ENCODE measurements at places on chromosomes 7 and 10. TPM values are rescaled to one million over a fixed set of nuclear protein-coding genes. Genes with fewer than 3 reads are reported as not detected.

- DNase-seq = no peak
Measured at GRCh38 chr10:58266003-58266825, 1.5 kb downstream of the IPMK start.

DNA sequence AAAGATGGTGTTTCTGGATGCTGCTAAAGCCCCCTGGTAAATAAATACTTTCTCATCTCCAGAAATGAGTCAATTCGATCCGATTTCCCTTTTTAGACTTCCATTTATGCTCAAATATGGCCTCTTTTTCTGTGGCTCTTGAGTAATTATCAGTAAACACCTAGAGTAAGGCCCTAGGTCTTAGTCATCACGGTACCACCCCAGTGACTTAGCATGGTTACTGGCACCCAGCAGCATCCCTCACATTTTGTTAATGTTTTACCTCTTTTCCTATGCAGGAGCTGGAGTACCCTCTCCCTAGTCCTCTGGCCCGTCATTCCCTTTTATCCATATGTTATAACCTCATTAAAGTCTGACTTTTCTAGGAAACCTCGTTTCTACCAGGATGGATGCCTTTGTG, 19.5 kb downstream of the CHN2 start:
- DNase-seq = no peak

- no peak for DNase-seq
Measured at GRCh38 chr7:82109288-82109687, 334.3 kb downstream of the CACNA2D1 start.

- DNase-seq = no peak
Measured at GRCh38 chr7:142612237-142612881, 136.9 kb upstream of the PRSS1 start.

- no peak for DNase-seq
Measured at GRCh38 chr7:99428972-99429566, 9.5 kb downstream of the PTCD1 start.

- no peak for DNase-seq
Measured at GRCh38 chr10:119849944-119850343, 22.7 kb downstream of the MCMBP start.

DNA sequence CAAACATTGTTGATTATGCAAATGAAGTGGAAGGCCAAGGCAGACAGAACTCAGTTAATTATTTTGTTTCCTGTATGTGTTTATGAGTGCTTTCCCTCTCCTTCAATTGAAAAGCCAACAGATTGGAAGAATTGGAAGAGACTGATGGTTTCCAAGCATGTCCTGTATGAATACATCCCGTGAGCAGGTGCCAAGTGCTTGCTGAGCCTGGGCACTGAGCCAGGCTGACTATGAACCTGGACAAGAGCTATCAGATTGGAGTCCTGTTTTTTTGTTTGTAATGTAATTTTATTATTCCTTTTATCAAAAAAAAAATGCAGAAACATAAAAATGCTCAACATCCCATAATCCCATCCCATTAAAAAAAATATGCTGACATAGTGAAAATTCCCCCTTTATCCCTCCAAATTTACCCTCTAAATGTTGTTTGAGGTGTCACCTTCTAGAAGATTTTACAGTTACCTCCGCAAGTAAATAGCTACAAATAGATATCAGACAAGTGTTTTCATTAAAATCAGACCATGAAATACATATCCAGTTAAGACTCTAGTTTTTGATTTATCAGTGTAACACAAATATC, 449.5 kb downstream of the GRID1 start:
- no peak for DNase-seq

DNA sequence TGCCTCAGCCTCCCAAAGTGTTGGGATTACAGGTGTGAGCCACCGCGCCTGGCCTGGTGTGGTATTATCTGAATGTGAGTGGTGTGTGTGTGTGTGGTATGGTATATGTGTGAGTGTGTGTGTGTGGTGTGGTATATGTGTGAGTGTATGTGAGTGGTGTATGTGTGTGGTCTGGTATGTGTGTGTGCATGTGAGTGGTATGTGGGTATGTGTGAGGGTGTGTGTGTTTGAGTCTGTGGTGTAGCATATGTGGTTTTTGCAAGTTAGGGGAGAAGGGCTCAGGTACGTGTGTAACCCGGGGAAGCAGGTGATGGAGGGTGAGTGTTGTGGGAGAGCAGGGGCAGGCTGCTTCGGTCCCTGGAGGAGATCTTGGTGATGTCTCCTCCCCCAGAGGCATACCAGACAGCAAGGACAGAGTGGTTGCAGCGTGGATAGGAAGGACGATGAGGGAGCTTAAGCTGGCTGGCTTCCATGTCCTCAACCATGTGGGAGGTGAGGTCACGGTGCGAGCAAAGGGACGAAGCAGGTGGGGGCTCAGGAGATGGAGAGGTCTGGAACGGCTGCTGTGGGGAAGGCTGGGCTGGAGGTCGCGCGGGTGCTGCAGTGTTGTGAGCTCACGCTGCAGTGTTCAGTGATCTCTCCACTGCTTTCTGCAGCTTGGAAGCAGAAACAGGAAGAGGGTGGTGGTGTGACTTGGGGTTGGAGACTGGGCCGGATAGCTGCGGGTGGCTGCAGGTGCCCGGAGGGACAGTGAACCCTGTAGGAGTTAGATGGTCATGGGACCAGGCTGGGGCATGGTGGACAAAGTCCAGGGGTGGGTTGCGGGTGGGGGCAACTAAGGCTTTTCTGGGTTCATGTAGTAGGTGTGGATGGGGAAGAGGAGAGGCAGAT, 5.0 kb downstream of the ZYX start:
- no peak for DNase-seq

GRCh38 chr10:29022513-29022912, 266.4 kb upstream of the LYZL1 start:
- no peak for DNase-seq

GRCh38 chr7:40489844-40490602, 355.2 kb downstream of the SUGCT start:
- DNase-seq = no peak

DNA sequence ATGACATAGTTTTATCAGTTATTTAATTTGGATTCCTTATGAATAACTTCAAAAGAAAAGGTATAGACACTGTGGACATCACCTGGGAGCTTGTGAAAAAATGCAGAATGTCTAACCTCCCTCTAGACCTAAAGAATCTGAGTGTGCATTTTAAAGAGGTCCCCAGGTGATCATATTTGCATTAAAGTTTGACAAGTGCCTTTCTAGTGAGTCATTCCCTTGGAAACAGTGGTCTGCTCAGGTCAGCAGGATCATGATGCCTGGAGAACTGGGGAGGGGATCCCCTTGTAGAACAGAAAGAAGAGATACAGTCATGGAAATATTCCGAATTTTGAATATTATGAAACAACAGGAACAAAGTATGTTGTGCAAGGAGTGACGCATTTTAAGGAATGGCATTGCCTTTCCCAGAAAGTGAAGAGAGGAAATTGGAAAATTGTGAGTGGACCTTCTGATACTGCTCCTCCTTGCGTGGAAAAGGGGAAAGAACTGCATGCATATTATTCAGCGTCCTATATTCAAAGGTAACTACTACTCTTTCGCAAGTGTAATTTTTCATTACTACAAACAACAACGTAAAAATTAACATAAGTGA, 4.6 kb downstream of the STEAP2 start:
- no peak for DNase-seq

DNA sequence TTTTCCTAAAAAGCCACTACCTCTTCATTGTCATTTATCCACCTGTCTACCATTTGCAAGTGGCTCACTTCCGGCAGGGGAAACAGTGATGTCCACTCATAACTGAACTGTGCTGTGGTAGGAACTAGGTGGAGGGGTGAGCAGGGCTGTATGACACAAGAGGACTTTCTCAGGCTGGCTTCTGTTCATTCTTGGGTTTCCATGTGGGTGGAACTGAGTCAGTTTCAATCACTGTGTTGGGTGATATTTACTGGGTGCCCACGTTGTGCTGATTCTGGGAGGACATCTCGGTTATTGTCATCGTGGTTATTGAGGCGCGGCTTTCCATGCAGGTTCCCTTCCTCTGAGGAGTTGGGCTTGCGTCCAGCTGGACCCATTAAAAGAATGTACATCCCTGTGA, 38.8 kb downstream of the RAMP3 start:
- no peak for DNase-seq

Gene VAX1
- polyA plus RNA-seq = not detected

Gene ATOH7
- polyA plus RNA-seq = 2.6 TPM

Gene WASL
- 71.6 TPM for polyA plus RNA-seq

All from renal pelvis (tissue), 12 donors.